ENCODE measurements at places on chromosomes 3 and 15.

- DNase-seq, result no peak
Measured at GRCh38 chr3:50333744-50334328, 5.8 kb upstream of the TUSC2 start.

DNA sequence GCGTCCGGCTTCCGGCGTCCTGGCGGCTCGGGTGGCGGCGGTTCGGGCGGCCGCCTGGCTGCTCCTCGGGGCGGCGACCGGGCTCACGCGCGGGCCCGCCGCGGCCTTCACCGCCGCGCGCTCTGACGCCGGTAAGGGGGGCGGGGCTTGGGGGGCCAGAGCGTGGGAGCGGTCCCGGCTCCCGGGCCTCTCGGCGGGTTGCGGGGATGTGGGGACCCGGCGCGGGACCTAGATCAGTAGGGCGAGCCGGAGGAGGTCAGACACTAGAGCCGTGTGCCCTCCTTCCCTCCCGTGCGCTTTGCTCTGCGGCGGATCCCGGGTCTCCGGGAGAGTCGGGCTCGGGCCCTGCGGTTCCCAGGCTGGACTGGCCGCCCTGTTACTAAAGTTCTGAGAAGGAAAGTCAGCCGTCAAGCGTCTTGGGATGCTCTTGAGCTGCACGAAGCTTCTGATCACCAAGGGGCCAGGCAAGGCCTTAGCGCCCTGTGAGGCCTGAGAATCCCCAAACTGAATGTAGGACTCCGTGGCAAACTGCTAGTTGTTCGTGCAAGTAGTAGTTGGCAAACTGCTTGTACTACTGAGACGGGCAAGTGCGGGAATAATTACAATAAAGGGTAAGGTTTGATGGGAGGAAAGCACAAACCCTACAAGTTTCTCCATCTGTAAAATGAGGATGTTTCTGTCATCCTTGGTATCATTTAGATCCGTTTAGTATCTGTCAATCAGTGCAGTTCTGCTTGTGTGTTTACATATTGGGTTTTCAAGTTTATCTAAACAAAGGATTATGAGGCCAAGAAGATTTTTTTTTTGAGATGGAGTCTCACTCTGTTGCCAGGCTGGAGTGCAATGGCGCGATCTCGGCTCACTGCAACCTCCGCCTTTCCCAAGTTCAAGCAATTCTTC lies 587 bp downstream of the PIGX start:
- no peak for DNase-seq

DNA sequence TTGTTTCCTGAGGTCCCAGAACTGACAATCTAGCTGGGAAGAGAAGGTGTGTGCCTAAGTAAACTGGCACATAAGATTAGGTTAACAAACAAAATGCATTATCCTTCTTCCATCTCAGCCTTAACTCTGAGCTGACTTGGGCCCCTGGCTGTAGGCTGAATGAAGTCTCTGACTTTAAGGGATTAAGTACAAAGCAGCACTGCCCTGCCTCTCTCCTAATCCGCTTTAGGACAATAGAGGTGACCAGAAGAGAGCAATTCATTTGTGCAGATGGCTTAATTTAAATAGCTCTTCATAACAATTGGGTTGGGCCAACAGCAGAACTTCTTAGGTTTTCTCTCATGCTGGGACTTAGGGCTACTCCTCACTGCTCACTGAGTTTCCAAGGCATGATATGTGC lies 181.6 kb upstream of the SOX14 start:
- no peak for DNase-seq

- no peak for DNase-seq
Measured at GRCh38 chr3:23913873-23914743, 2.7 kb downstream of the NKIRAS1 start.

- DNase-seq, result no peak
Measured at GRCh38 chr15:58165661-58166060, 27.5 kb downstream of the AQP9 start.

- no peak for DNase-seq
Measured at GRCh38 chr3:7205535-7205934, 344.6 kb downstream of the GRM7 start.

DNA sequence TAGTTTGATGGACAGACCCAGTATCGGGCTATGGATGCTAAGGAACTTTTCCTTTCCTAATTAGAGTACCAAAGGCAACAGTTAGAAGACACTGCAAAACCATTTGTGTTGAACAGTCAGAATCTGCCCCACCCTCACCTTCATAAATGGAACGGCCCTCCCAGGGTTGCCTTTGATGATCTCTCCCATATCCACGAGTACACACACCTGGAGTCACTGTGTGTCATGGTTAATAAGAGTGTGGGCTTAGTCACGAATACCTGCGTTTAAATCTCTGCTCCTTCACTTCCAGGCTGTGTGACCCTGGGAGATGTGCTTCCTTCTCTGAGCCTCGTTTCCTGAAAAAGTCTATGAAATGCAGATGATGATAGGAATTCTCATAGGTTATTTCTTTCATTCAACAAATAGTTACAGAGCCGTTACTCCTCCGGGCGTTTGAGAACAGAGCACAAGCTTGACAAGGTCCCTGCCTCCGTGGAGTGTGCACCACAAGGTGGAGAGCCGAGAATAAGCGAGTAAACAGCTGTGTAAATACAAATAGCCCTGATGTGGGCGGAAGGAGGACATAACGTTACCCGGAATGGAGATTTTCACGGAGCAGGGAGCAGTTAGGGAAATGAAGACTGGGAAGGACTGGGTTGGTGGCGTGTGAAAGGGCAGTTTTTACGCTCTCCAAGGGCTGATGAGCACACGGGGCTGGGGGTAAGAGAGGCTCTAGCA lies 6.7 kb downstream of the SLC51A start:
- DNase-seq, result no peak

- no peak for DNase-seq
Measured at GRCh38 chr15:86317384-86317740, 237.7 kb downstream of the AGBL1 start.

DNA sequence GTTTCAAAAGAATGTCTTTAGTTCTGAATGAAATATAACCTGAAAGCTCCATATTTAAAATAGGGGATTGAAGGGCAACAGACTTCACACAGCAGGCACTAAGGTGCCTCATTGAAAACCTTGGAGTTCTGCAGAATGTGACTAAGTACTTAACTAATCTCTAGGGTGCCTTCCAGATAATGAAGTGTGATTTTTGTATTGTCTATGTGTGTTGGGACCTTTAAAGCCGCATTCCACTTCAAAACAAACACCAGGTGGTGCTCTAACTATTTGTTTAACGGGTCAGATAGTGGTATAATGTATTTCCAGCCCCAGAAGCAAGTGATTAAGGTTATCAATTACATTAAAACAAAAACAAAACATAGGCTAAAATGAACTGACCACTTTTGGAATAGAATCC lies 28.0 kb downstream of the TFG start:
- no peak for DNase-seq
